ENCODE measurements at places on chromosomes 3 and 15.

- DNase-seq, result no peak
Observed at GRCh38 chr3:46965151-46965550, 11.4 kb downstream of the CCDC12 start.

DNA sequence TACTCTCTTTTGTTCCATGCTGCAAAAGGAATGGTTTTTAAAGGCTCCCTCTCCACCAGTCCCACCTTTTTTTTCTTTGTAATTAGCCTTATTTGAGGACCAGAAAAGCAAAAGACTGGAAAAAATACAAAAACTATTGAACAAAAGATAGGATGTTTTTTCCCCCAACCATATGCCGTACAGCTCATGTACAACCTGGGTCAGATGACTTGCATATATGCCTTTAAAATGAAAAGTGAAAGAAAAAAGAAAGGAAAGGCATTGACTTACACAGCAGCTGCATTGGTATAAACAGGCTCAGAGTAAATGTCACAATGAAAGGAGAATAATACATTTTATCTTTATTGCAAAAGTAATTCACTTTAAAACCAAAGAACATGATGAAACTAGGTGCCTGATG, 69.5 kb upstream of the CMC1 start:
- DNase-seq, result no peak

DNA sequence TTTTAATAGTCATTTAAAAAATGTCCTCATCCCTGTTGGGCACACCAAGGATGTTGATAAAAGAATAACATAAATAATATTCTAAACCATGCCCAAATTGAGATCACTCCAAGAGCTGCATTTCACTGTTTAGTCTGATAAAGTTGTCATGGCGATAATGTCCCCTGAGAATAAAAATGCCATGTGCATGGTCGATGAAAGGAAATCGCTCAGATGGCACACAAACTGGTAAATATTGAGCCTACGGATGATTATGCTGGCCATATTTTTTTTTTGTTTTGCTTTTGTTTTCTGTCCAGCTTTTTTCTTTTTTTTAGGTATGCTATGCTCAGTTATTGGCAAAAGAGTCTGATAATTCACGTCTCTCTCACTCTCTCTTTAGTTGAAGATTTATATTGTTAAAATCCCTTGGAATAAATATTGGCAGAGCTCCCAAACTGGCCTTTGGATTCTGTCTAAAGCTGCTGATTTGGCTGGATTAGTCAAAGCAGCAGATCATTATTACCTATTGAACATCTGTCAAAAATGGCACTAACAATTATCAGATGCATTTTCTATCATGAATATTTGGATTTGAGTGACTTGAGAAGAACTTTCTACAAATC, 643.8 kb downstream of the SQOR start:
- DNase-seq, result no peak

GRCh38 chr3:2873986-2874385, 236.2 kb downstream of the IL5RA start:
- no peak for DNase-seq

DNA sequence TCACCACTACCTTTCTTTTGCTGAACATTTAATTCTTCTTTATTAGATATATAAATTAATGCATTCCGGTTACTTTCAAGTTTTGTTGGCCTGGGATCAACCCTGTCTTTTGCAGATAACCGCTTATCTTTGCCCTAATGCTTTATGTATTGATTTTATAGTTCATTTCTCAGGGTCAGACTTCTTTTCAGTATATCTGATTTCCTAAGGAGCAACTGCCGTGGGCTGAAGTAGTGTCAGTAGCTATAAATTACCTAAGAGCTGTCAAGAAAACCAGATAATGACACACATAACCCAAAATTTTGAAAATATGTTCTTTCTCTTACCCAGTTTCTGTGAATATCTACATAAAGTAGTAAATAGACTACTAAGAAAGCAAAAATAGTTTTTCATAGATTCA, 38.0 kb downstream of the COL6A5 start:
- DNase-seq, result no peak

DNA sequence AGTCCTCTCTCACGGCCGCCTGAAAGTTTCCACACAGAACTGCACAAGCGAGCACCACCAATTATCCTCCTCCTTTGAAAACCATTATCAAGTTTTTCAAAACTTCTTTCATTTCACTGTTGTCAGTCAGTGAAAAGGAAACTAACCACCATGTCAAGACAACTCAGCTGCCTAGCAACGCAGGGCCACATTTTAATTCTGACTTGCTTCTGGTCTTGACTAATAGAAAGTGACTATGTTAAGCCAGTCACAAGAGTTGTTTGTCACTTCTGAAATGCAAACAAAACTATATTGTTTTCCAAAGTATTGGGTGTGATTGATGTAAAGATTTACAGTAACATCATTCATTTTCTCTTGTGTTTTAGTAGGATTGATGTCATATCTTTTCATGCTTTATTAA, 612.8 kb upstream of the AGTR1 start:
- no peak for DNase-seq

DNA sequence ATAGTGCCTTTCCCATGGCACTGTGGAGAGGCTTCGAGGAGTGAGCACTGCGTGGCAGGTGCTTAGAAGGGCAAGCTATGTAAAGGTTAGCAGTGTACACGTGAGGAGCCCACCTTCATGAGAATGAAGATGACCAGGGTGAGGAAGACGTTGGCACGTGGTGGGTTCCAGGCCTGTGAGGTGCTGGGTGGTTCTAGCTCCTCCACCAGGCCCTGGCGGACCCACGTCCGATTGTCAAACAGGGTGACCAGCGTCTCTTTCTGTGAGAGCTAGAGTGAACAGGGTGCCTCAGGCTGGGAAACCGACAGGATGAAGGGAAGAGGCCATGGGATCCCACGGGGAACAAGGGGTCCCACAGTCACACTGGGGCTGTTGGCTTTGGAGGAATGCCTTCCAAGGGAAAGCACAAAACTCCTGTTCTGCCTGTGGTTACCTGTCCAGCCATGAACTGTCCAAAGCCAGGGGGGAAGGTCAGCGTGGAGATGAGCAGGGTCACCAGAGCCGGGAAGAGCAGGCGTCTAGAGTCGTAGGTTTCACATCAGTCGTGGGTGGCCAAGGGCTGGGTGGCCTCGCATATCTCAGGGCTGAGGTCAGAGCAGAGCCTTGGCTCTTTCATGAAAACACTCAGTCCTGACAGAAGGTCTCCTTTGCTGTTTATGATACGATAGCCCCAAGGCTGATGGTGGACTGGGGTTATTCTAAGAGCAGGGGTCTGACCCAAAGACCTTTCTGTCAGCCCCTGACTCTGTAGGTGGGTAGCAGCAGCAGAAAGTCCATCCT, 6.0 kb downstream of the CLCN2 start:
- DNase-seq, result no peak

DNA sequence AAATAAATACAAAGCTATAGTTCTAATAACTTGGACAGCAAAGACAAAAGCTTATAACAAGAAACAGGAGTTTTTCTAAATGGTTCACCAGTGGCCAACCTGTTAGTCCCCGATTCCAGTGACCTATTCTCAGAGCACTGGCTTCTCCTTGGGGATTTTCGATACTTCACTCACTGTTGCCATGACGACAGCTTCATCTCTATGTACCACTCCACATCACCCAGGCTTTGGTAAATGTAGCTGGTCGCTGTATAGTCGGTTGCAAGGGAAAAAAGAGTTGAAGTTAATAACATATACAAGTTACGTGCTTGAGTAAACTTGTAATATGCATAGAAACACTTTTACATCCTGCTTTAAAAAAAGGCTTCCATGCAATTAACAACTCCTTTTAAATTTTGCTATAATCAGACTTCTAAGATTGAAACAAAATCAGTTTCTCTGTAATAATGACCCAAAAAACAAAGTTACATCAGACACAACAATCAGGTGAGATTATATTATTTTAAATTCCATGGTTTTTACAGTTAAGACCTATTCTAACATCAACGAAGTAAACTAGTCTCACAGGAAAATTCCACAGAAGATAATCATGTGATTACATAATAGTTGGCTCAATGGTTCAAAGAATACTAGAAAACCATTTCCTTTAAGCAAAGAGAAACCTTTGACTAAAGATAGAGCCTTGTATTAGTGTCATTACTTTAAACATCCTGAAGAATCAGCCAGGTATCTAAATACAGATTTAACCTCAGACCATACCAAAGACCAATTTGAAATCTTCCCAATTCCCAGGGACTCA, 2.9 kb downstream of the CCNL1 start:
- DNase-seq, result no peak

GRCh38 chr3:117873249-117873600, 1161.4 kb downstream of the IGSF11 start:
- DNase-seq, result no peak

GRCh38 chr3:25542492-25543039, 114.5 kb downstream of the RARB start:
- no peak for DNase-seq

GRCh38 chr15:67765701-67766100, 59.6 kb upstream of the SKOR1 start:
- DNase-seq, result no peak

DNA sequence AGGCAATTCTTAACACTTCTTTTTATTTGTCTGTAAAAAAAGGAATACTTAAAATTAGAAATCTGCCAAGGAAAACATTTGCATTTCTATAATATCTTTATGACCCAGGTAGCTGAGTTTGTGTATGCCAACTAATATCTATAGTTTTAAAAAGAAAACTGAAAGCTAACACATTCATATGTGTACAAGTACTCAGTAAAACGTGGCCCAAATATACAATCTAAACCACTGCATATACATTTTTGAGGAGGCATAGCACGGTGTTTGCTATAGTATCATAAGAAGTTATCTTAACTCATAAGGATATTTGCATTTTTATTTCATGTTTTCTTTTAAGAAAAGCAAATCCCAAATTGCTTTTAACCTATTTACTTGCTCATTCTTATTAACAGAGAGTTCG, 172.7 kb downstream of the ZBTB20 start:
- no peak for DNase-seq

DNA sequence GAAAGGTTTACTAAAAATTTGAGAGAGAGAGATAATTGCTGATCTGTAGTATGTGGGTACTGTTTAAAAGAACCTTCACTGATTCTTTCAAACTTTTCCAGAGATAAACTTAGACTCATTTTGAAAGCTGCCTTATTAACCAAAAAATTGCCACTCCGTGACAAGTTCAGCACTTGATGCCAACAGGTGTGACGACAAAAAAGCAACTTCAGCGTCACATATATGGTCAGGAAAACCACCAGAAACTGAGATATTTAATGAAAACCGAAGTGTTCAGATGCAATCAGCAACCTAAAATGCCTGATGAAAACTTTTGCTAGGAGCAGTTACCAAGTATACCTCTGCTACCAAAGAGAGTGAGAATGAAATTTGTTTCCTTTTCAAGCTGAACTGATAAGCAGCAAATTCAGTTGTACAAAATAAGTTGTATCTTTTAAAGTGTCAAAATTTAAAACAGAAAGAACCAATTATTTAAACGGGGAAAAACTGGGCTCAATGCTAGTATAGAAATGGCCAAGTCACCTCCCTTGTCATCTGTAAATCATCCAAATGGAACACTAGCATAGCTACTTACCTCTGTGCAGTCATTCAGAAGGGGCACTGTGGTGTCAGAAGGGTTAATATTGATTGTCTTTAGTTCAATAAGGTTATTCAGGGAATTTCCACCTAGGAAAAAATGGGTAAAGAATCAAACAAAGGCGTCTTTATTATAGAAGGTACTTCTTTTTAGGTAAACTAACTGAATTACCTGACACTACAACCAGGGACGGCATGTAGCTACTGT, 91.5 kb upstream of the OCA2 start:
- no peak for DNase-seq

DNA sequence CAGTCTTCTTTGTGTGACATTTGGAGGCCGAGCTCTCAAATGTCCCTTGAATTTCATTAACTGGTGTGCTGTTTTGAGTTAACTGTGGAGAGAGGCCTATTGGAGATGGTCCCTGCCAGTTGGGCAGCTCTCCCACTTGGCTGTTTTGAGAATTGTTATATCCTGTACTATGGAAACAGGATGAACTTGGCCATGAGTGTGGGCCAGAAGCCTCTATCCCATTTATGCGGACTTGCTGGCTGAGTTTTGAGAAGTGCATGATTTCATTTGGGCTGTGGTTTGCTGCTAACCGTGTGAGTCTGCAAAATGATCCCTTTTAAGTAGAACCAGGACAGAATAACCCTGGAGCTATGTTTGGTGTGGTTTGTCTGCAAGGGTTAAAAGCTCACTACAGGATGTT, 366.0 kb downstream of the PTPRG start:
- DNase-seq, result peak; percentile 88

- no peak for DNase-seq
Observed at GRCh38 chr15:41966414-41966812, 5.9 kb downstream of the EHD4 start.

- no peak for DNase-seq
Observed at GRCh38 chr15:72800833-72801481, 17.4 kb upstream of the ADPGK start.

GRCh38 chr3:58537412-58538301, 667 bp upstream of the ACOX2 start:
- no peak for DNase-seq

GRCh38 chr3:16319307-16319706, 54.3 kb downstream of the OXNAD1 start:
- DNase-seq, result no peak

- DNase-seq, result no peak
Observed at GRCh38 chr3:134939978-134940377, 144.9 kb downstream of the EPHB1 start.

DNA sequence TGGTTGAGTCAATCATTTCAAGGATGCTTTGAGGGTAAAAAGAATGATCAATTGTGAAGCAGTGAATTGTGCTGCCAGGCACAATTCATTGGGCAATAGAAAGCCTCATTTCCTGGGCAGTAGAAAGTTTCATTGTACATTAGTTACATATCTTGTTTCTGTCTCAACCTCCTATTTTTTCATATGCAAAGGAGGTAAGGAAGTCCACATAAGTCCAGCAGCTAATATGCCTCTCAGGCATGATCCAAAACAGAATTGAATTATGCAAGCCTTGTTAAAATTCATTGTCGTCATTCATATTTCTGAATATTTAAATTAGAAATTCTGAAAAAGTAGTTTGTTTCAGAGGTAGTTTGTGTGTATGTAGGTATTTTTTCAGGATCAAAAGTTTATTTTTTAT, 65.8 kb downstream of the TFRC start:
- no peak for DNase-seq

DNA sequence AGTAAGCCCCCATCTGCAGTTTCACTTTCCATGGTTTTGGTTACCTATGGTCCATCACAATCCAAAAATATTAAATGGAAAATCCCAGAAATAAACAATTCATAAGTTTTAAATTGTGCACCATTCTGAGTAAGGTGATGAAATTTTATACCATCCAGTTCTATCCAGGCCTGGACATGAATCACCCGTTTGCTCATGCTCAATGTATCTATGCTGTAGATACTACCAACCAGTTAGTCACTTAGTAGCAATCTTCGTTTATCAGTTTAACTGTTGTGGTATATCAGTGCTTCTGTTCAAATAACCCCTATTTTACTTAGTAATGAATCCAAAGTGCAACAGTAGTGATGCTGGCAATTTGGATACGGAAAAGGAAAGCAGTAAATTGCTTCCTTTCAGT, 381.9 kb upstream of the AGTR1 start:
- DNase-seq, result no peak

DNA sequence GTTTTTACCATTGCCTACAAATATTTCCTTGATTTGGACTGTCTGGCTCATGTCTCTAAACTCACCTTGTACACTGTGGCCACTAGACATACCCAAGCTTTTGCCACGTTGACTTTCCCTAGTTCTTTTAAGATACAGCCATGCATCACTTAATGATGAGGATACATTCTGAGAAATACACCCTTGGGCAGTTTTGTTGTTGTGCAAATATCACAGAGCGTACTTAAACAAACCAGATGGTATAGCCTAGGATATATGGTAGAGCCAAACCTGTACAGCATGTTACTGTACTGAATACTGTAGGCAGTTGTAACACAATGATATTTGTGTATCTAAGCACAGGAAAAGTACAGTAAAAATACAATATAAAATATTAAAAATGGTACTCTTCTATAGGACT, 5.5 kb downstream of the ARHGEF26 start:
- no peak for DNase-seq

Measured in SK-N-MC (cell line).